Stimulated activated CD4-positive, alpha-beta T cell treated with anti-CD3 and anti-CD28 coated beads, Interleukin-1b, Interleukin-23, amount 100 ng/mL, for 1 hour (primary cell): ENCODE measurements at places on chromosomes 2 and 18.

GRCh38 chr2:173855661-173856060 lies 109.5 kb downstream of the SP3 start:
- DNase-seq = no peak

- DNase-seq = no peak
These were observed 455.9 kb upstream of the HS6ST1 start for GRCh38 chr2:128774320-128775216.

GRCh38 chr2:160402501-160402900 lies 91.1 kb downstream of the RBMS1 start:
- DNase-seq = no peak

DNA sequence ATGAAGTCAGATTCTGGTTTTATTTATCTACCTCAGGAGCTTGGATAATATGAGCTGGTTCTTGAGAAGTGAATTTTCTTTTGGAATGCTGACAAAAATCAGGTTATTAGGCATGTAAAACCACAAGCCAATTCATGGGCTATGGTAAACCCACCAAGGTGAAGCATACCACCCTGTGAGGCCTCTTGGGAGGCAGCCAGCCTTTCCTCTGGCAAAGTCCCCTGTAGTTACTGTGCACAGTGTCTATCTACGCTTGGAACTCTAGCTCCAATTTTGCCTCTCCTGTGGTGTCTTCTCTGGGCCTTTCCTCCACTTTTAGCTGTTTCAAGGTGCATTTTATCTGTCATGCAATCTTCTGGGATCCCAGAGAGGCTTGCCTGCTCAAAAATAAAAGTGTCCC lies 242.7 kb upstream of the ZSWIM2 start:
- DNase-seq = no peak

DNA sequence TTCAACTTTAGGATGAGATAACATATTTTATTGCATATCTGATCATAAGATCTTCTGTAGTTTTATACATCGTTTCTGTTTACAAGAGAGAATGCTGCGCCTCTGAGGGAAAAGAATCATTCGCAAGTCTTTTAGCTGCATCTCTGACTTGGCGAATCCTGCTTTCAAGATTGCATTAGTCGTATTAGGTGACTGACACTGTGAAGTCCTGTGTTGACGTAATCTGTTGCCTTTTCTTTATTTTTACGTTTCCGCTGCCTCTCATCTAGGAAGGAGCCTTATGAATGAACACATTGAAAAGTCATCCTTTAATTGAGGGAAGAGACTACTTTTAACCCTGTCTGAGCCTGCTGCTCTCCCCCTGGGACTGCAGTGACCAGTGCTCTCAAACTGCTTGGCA lies 101.5 kb downstream of the LDLRAD4 start:
- no peak for DNase-seq

- no peak for DNase-seq
These were observed 25.5 kb downstream of the MARCHF4 start for GRCh38 chr2:216346781-216347180.

DNA sequence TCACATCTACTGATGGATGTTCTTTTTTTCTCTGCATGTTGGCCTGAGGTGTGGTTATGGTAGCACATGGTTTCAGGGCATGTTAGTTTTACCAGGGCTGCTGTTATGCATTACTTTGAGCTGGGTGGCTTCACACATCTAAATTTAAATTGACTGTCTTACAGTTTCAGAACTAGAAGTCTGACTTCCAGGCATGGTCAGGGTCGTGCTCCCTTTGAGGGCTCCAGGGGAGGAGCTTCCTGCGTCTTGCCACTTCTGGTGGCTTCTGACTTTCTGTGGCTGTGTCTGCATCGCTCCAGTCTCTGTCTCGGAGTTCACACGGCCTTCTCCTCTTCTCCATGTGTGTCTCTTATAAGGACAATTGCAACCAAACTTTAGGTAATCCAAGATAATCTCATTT lies 143.9 kb downstream of the GALR1 start:
- DNase-seq = no peak

DNA sequence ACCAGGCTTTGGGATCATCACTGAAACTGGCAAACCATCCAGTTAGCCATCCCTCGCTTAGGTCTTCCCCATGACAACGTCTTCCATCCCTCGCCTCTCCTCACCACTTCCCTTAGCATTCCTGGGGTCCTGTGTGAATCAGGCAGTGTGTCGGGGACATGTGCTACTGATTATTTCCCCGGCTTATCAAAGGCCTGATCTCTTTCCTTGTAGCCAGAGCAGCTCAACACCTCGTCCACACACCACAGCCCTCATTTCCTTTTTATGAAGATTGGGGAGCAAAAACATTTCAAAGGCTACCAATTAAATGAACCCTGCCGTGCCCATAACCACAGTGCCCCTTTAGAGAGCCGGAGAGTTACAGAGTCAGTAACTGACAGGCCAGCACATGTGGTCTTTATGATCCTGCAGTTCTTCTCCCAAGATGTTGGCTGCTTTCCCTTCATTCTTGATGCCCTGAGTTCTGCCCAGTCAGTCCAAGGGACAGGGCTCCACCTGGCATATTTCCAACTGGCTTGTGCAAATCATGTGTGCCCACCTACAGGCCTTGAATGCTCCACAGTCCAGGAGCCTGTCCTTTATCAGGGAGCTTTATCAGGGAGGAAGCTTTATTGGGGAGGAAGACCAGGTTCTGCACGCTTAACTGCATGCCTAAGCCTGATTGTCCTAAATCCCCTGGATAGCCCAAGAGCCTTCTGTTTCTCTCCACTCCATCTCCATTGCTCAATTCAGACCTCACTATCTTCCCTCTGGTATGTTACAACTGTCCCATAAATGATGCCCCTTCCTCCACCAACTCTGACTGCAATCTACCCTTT lies 343.1 kb downstream of the CYRIA start:
- DNase-seq = no peak

DNA sequence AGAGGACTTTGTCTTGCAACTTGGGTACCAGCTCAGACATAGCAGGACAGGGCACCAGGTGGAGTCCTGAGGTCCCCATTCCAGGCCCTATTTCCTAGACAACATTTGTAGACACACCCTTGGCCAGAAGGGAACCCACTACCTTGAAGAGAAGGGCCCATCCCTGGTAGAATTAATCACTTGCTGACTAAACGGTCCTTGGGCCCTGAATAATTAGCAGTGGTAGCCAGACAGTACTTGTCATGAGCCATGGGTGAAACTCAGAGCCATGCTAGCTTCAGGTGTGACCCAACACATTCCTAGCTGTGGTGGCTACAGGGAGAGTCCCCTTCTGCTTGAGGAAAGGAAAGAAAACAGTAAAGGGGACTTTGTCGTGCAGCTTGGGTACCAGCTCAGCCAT lies 28.5 kb upstream of the ACTR2 start:
- no peak for DNase-seq

DNA sequence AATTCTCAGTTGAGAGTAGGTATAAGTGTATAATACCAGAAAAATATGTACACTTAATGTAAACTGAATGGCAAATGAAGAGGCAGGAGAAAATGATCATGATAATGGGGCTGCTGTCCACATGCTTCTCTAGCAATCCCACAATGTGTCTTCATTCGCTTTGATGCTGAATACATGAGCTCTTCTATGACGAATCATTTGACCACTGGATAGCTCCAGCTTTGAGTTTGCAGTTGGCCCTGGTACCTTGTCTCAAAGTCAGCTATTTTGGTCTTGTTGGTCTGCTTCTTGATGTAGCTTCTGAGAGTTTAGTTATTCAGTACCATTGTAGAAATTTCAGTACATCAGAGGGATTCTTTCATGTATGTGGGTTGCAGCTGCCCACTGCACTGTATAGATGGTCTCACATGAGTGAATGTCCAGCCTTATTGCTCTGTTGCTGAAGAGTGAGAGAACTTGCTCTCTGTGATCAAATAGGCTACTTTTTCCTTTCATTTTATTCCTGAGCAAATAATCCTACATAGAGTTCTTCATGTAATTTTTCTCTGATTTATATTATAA lies 105.1 kb downstream of the TTC27 start:
- no peak for DNase-seq

GRCh38 chr2:163171786-163172530 lies 333.4 kb upstream of the KCNH7 start:
- no peak for DNase-seq

DNA sequence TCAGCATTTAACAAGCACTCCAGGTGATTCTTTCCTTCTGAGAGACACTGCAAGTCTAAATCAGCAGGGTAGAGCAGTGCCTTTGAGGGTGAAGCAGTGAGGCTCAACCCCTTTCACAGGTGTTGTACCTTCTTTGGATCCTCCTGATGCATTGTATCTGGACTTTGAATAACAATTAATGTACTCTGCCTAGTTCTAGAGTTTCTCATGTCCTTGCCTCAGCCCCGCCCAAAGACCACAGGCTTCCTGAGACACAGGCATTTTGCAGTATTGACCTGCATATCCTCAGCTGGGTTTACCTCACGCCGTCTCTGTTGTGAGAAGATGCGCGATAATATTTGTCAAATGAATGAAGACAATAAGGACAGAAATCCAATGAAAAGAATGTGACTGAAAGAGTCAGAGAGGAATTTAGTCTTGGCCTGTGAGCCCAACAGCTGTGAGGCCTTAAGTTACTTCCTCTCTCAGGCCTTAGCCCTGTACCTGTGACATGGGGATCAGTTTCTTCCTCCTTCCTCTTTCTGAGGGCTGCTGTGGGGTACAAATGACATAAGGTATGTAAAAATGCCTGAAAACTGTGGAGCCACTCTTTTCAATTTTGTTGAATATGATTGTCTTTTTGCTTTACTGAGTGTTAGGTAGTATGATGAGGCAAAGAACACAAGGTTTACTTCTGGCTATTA lies 43.7 kb downstream of the WIPF1 start:
- DNase-seq = no peak

DNA sequence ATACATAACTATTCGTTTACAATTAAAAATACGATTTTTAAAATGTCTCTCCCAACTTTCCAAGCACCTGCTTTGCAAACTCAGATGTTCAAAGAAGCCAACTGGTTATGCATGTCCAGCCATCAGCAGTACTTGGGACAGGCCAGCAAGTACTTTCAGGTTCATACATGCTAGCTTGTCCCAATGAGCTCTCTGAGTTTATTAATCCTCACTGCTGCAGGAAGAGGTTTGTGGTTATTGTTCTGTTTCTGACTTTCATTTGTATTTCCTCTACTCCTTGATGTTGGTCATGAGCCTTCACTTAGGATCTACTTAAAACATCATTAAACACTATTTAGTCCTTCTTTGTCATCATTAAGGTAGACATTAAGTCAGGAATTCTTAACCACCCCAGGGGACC lies 374.1 kb downstream of the LRATD1 start:
- no peak for DNase-seq

- DNase-seq = no peak
These were observed 42.5 kb downstream of the TEX44 start for GRCh38 chr2:231634951-231635875.

GRCh38 chr2:119517433-119517832 lies 6.8 kb downstream of the SCTR start:
- DNase-seq = no peak

DNA sequence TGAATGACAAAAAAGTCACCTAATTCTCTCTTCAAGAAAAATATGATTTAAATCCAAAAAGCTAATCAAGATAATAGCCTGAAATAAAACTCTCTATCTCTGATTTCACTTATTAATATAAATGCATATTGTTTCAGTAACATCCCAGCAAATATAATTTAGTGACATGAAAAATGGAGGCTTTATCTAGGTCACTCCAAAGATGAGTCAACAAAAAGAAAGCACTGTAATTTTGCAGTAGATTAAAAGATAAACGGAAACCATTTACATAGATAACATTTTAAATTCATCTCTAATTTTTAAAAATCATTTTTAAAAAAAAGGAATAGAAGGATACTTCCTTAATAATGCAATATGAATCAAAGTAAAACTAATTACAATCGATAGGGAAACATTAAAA lies 76.9 kb downstream of the INPP5D start:
- no peak for DNase-seq

DNA sequence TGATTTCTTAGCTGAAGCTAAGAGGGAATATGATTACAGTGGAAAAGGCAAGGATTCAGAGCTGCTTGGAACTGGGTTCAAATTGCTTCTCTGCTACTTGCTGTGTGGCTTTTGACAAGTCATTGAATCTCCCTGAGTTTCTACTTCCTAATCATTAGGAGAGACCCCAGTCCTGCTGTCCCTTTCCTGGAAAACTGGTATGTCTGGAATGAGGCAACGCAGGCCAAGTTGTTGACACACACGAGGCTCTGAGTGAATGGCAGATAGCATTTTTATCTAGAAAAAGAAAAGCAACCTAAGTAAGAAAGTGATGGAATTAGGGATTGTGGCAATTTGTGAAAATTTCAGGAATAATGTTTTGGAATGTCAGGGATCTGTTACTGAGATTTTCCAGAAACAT lies 123.6 kb downstream of the LPIN1 start:
- DNase-seq = no peak

DNA sequence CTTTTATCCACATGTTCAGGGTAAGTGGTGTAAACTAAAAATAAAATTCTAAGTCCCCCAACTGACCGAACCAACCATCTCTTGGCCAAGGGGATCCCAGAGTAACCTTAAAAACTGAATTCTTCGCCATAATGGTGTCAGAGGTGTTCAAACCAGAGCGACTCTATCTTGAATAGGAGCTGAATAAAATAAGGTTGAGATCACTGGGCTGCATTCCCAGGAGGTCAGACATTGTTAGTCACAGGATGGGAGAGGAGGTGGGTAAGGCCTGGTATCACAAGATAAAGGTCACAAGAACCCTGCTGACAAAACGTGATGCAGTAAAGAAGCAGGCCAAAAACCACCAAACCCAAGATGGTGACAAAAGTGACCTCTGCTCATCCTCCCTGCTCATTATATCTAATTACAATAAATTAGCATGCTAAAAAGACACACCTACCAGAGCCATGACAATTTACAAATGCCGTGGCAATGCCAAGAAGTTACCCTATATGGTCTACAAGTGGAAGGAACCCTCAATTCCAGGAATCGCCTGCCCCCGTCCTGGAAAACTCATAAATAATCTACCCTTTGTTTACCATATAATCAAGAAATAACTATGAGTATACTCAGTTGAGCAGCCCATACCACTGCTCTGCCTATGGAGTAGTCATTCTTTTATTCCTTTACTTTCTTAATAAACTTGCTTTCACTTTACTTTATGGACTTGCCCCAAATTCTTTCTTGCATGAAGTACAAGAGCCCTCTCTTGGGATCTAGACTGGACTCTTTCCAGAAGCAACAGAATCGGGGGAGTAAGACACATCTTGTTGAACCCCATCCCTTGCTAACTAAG lies 302.4 kb downstream of the STK39 start:
- DNase-seq = no peak

DNA sequence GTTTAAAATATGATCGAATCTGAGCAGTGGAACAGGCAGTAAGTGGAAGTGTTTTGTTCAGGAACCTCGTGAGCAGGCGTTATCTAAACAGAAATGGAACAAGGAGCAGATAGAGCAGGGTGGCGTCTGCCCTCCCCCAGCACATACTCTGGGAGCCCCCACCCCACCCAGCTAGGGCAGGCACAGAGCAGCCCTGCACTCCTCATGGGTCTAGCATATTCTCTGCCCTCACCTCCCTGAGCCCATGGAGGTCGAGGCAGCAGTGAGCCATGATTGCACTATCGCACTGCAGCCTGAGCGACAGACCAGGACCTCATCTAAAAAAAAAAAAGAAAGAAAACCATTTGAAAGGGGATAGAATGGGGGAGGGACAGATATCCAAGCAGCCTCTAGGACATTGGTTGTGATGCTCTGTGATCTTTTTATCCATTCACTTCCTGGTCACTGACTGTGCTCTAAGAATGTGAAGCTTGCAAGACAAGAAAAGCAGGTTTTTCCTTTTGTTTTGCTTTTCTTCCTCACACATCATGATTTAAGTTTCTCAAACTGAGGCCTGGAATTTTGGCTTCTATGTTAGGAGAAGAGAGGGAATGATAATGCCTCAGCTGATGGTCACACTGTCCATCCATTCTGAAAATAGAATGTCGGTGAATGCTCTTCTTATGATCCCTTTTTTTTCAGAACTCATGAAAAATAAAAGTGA lies 3.1 kb downstream of the MLPH start:
- no peak for DNase-seq
